Activated CD4-positive, alpha-beta T cell treated with anti-CD3 and anti-CD28 coated beads for 36 hours (primary cell): ENCODE measurements at places on chromosomes 16 and 17.

GRCh38 chr17:44464037-44464436 lies 39.2 kb downstream of the GPATCH8 start:
- DNase-seq: no peak
- H3K36me3 ChIP-seq: peaks cover 17% of the 10 kb centered on the region
- H3K4me1 ChIP-seq: peaks cover 29% of the 10 kb centered on the region

DNA sequence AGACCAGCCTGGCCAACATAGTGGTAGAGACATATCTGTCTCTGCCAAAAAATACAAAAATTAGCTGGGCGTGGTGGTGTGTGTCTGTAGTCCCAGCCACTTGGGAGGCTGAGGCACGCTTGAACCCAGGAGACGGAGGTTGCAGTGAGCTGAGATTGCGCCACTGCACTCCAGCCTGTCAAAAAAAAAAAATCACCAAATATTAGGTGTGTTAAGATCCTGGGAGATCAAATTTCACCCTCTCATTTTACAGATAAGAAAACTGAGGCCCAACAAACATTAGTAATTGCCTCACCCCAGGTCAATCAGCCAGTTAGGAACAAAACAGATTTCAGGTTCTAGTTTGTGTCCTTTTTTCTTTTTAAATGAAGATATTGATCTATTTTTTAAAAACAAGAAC lies 116.7 kb downstream of the MSI2 start:
- no peaks in the 10 kb centered on the region for H3K27me3 ChIP-seq
- no peak overlapping the region for H3K27ac ChIP-seq
- no peak overlapping the region for H3K4me3 ChIP-seq
- peaks cover 13% of the 10 kb centered on the region for H3K4me1 ChIP-seq
- H3K36me3 ChIP-seq: peaks cover 14% of the 10 kb centered on the region
- no peak for DNase-seq

DNA sequence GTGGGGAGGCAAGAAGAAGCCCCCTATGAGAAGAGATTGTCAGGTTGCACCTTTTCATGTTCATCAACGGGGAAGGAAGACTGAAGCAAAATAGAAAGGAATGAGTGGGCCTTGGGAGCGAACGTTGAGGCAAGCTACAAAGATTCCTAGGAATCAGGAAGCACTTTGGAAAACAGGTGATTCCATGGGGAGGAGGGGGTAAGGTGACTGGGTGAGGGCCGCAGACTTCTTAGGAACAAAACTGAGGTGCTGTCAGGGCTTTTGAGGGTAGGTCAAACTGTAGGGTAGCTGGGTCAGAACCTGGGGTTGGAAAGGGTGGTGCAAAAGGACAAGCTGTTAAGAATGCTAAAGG lies 528 bp downstream of the ITFG1 start:
- no peak for DNase-seq
- H3K36me3 ChIP-seq: peaks cover 12% of the 10 kb centered on the region
- peak overlapping the region; percentile 97 for H3K27ac ChIP-seq
- H3K4me3 ChIP-seq: peak overlapping the region; percentile 97
- H3K4me1 ChIP-seq: peaks cover 55% of the 10 kb centered on the region

DNA sequence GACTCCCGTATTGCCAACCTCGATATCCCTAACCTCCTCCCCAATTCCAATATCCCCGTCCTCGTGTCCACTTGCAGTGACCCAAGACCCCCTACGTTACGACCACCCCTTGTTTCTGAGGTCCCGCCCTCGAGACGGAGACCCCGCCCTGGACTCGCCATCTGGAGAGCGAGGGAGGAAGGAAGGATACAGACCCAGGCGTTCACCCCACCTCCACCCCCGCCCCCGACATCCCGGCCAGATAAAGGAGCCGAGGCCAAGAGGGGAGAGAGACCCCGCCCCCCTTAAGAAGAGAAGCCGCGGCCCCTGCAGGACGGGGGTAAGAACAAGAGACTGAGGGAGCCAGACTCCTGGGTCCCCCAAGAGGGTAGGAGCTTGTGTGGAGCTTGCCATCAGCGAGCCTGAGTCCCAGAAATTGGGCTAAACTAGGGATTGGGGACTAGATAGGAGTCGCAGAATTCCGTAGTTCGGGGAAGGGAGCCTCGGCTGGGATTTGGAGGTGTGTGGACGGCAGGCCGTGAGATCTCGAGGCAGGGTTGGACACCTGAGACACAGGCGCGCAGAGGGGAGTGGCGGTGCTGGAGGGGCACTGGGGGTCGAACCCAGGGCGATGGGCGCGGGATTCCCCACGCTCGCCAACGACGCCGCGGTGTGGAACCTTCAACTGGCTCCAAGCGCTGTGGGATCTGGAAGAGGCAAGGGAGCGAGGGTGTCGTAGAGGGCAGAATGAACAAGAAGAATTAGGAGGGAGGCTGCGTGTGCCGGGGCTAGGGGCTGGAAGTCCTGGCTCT lies at the start of gene BCL6B:
Gene BCL6B, plus strand, starts transcription at position 270 of the 791 bp plus-strand sequence. CDS start 622 bp downstream, outside the sequence.
- H3K36me3 ChIP-seq: no peaks in the 10 kb centered on the region
- peaks cover 35% of the 10 kb centered on the region for H3K4me1 ChIP-seq
- peak within 1 kb of the TSS; percentile 55 for H3K27ac ChIP-seq
- DNase-seq: no peak
- peak within 1 kb of the TSS; percentile 44 for H3K4me3 ChIP-seq

GRCh38 chr17:59342681-59343131 lies 11.3 kb downstream of the YPEL2 start:
- peak overlapping the region; percentile 73 for H3K27ac ChIP-seq
- no peak overlapping the region for H3K4me3 ChIP-seq
- DNase-seq: peak; percentile 62
- H3K36me3 ChIP-seq: no peaks in the 10 kb centered on the region
- H3K4me1 ChIP-seq: peaks cover 52% of the 10 kb centered on the region
- no peaks in the 10 kb centered on the region for H3K27me3 ChIP-seq

DNA sequence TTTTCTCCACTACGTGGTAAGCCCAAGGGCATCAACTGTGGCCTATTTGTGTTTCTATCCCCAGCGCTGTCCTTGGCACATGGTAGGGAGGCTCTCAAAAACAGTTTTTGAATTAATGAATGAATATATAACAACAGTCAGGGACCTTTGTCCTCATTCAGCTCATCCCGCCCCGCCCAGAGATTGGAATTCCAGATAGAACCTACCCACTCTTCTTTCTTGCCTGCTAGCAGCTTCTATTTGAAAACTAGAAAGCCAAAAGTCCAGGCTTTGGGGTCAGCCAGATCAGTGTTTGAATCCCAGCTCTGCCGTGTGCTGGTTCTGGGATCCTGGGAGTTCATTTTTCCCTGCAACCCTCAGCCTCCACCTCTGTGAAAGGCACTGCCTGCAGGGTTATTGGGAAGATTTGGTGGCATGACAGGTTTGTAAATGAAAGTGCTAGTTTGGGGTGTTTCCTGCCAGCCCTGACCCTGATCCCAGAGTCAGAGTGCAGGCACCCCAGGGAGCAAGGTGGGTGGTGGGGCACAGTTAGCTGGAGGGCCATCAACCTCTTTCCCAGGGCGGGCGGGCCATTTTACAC lies 4.5 kb downstream of the NHERF1 start:
- H3K4me3 ChIP-seq: peak overlapping the region; percentile 98
- DNase-seq: no peak
